Articular chondrocyte of knee joint (primary cell): ENCODE measurements at places on chromosomes 4 and X. TPM values are rescaled to one million over a fixed set of nuclear protein-coding genes. Genes with fewer than 3 reads are reported as not detected.

The ABCG2 gene
- total RNA-seq = 0.39 and 0.65 TPM in 2 replicates

The CXCL8 gene
- total RNA-seq = 2.7 and 4.0 TPM in 2 replicates

The ZNF280C gene
- 7.4 and 7.6 TPM in 2 replicates for total RNA-seq

The ARAP2 gene
- total RNA-seq = 7.3 and 10.6 TPM in 2 replicates

The CXorf38 gene
- total RNA-seq = 12.6 and 15.8 TPM in 2 replicates

The HOPX gene
- 1.6 and 5.6 TPM in 2 replicates for total RNA-seq
